ENCODE measurements at places on chromosomes 7 and 10.

- no peak for DNase-seq
These were observed 276.9 kb upstream of the NEBL start for GRCh38 chr10:21173802-21174714.

DNA sequence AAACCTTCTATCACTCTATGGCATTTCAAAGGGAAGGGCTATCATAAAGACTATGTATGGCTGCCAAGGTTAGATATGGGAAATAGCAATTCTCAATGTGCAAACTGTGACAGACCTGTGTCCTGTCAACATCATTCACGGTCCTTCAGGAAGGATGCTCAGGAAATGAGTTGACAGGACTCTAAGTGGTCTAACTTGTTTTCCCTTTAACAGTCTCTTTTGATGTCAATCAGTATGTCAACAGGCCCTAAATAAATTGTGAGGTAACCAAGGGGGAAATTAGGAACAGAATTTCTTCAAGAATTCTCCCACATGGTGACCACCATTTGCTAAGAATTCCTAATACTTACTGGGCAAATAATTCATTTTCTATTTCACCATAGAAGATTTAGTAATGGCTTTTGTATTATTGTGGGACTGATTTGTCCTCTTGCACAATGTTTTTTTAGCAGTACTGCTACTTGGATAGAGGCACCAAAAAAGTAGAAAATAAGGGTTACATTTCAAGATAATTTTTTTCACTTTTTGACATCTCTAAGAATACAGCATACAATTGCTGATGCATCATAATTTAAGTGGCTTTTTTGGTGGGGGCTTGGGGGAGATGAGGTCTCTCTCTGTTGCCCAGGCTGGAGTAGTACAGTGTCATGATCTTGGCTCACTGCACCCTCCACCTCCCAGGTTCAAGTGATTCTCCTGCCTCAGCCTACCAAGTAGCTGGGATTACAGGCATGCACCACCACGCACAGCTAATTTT is 275.8 kb downstream of the CACNA2D1 start:
- no peak for DNase-seq

- no peak for DNase-seq
These were observed 68.0 kb downstream of the GBF1 start for GRCh38 chr10:102313221-102313896.

DNA sequence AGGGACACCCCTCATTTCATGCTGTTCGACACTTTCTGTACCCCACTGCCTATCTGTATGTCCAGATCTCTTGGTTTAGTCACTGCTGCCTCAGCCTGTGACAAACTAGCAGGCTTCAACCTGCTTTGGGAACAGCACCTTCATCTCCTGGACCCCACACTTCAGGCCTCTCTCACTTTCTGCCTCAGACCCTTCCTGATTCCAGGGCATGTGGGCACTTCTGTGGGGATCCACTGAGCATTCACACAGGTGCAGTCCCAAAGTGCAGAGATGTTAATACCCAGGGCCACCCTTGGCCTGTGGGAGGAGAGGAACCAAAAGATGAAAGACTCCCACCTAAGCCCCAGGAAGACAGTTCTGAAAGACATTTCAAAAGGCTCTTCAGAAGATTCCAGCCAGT is 29.4 kb upstream of the C10orf71 start:
- DNase-seq: no peak

- no peak for DNase-seq
These were observed 80.5 kb downstream of the RTKN2 start for GRCh38 chr10:62188021-62188616.

GRCh38 chr10:130207205-130207604 is 71.0 kb downstream of the GLRX3 start:
- no peak for DNase-seq

Measured in AG04450 (cell line).